ENCODE measurements at places on chromosomes 16 and 17.

DNA sequence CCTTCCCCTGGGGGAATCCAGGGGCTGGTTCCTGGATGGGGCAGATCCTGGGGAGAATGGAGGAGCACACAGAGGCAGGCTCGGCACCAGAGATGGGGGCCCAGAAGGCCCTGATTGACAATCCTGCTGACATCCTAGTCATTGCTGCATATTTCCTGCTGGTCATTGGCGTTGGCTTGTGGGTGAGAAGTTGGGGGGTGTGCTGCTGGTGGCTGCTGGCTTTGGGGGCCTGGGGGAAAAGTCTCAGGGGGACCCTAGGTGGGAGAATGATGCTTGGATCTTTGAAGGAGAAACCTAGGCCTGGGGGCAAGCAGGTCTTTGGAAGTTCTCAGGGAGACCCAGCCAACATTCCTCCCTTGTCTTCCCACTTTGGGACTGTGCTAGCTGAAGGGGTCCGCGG is at the start of gene SLC5A2:
Gene SLC5A2 (plus strand): TSS at position 43 of the 400 bp plus-strand sequence. CDS start 14 bp downstream, at position 57.
- DNase-seq: no peak

GRCh38 chr16:4401094-4401501 is 15.3 kb downstream of the CORO7 start:
- no peak for DNase-seq

- DNase-seq: no peak
Measured at GRCh38 chr17:55023626-55024025, 55.1 kb downstream of the STXBP4 start.

DNA sequence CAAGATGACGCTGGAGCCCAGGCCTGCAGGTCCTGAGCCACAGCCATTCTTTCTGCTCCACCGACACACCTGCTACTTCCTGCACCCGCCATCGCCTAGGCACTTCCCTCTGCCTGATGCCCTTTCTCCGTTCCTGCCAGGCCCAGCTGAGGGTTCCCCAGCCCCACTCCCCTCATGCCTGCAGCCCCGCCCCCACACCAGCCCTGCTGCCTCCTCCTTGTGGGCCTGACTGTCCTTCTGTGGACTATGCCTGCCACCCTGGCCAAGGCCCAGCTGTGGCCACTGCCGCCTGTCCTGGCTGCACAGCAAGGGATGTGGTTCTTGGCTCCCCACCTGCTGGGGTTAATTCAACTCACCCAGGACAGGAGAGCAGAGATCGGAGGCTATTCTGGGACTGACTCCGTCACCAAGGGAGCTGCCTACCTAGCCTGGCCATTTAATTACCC is 7.5 kb downstream of the NATD1 start:
- no peak for DNase-seq

- DNase-seq: no peak
Measured at GRCh38 chr16:89048090-89048725, 45.4 kb upstream of the ACSF3 start.

DNA sequence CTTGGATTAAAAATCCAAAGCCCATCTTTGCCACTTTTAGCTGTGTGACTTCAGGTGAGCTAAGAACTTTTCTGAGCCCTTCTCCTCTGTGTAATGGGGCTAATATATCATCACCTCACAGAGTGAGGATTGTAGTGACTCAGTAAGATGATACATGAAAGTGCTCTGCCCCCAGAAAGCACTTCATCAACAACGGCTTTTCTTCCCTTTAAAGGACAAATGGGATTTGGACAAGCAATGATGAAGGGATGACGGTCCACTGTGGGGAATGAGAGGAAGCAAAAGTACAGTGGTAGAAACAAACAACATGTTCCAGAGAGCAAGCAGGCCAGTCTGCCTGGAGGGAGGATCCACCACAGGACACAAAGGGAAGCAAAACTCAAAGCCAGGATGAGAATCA is 14.3 kb upstream of the TMED6 start:
- DNase-seq: no peak

DNA sequence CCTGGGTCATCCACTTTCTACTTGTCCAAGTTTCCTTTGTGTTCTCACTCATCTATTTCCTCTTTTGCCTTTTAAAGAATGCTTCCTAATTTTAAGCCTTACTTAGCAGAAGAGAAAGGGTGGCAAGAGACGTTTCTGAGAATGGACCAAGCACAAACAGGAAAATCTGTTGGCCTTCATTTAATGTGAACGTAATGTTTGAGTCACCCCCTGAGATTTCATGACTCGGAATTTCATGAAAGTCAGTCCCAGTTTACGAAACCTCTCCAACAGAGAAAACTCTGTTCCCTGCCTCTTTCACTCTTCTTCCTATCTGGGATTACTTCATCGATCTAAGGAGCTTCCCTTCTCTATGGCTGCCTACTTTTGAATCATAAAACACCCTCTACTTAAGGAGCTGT is at the start of gene CD300E:
Gene CD300E (minus strand): TSS at position 46 of the 401 bp plus-strand sequence. CDS start 117 bp downstream, outside the sequence.
- DNase-seq: no peak

- peak; percentile 18 for DNase-seq
Measured at GRCh38 chr17:55806745-55807495, 56.1 kb downstream of the PCTP start.

DNA sequence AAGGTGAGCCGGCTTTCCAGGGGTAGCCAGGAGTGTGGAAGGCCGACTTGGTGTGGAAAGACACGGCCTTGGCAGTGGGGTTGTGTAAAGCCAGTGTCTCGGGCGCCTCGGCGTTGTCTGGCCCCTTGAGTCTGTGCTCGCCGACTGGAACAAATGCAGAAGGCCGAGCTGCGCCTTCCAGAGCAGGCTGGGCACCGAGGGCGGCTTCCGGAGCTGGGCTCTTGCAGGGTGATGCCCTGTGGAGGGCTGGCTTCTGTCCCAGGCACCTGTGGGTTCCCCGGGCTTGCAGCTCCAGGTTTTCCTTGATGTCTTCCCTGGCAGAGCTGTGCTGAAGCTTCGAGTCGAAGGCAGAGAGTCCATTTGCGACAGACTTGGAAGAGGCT is 8.0 kb downstream of the ZNF750 start:
- DNase-seq: no peak

DNA sequence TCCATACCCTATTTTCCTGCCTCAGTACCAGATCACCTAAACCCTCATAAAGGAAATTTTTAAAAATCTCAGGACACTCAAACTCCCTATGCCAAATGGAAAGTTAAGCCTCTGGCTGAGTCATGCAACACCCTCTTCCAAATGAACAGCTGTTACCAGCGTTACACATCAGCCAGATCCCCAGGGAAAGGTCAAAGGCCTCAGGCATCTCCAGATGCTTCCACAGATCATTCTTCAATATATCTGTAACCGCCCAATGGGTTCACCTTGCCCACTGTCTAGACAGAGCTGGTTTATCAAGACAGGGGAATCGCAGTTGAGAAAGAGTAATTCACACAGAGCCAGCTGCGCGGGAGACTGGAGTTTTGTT is 29.1 kb upstream of the SHCBP1 start:
- no peak for DNase-seq

Data from activated CD4-positive, alpha-beta memory T cell treated with anti-CD3 and anti-CD28 coated beads for 36 hours (primary cell).